Memory B cell (primary cell): ENCODE measurements at places on chromosomes 6 and 20.

GRCh38 chr6:21914121-21914973 is 320.8 kb downstream of the SOX4 start:
- DNase-seq, result no peak

GRCh38 chr20:58330687-58331086 is 21.2 kb downstream of the RAB22A start:
- no peak for DNase-seq

DNA sequence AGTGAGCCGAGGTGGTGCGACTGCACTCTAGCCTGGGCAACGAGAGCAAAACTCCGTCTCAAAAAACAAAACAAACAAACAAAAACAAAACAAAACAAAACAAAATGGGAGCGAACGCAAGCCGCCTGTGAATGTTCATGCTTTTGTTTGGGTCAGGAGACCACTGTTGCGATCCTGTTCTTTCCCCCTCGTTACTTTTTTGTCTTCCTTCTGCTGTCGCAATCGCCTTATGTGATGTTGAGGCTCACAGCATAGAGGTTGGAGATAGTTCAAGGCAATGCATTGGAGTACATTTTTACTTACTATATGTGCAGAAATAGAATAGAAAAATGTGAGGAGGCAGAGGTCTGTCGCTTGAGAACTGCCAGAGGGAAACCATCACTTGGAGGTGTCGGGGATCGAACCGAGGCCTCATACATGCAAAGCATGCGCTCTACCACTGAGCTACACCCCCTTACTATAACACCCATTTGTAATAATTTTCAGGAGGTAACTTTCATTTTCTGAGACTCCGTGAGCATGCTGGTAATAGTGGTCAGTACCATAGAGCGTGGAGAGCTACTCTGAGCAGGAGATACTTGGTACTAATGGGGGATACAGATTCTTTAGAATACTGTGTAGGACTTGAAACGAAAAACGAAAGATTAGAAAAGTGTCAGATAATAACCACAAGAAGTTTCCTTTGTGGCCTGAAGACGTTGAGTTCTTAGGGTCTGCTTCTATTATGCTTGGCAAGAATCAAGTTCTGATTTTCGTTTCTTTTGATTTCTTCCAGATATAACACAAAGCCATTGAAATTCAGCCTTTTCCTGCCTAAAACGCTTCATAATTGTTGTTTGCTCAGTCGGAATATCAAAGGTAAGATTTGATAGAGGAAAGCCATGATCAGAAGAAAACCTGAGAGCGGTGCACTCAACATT is 121.1 kb downstream of the TRIM27 start:
- DNase-seq, result no peak

- no peak for DNase-seq
Measured at GRCh38 chr6:165649166-165650137, 13.6 kb downstream of the PDE10A start.

- no peak for DNase-seq
Measured at GRCh38 chr6:66184091-66184490, 477.1 kb upstream of the EYS start.

GRCh38 chr6:3620389-3620788 is 131.1 kb downstream of the PXDC1 start:
- no peak for DNase-seq

- DNase-seq, result no peak
Measured at GRCh38 chr20:17657079-17657825, 24.8 kb downstream of the RRBP1 start.

DNA sequence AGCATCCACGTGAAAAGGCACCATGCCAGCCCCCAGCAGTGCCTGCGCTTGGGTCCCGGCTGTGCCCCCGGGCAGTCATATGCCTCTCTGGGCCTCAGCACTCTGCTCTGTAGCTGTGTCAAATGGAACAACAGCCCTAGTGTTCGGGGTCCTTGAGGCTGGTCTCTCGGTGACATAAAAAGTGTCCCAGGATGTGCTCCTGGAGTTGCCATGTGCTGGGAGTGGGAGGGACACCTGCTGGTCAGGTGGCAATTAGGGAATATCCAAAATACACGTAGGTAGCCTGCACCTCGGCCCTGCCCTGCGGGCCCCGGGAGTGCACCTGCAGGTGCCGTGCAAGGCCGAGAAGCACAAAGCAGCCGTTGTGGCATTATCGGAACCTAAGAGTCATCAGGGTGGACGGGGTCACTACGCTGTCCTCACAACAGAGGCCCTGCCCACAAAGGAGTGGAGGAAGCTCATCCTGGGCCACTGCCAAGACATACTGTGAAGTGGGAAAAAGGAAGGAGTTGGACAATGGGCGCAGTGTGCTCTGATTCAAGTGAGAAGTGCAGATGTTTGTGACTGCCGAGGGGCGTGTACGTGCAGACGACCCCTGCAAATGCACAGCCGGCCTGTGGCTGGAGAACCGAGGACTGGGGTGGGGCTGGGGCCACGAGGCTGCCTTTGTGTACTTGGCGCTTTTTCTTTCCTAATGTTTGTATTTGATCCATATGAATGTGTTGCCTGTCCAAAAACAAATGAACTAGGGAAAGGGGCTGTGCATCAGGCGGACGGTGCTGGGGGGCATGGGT is 24.6 kb downstream of the SLCO4A1 start:
- DNase-seq, result no peak

DNA sequence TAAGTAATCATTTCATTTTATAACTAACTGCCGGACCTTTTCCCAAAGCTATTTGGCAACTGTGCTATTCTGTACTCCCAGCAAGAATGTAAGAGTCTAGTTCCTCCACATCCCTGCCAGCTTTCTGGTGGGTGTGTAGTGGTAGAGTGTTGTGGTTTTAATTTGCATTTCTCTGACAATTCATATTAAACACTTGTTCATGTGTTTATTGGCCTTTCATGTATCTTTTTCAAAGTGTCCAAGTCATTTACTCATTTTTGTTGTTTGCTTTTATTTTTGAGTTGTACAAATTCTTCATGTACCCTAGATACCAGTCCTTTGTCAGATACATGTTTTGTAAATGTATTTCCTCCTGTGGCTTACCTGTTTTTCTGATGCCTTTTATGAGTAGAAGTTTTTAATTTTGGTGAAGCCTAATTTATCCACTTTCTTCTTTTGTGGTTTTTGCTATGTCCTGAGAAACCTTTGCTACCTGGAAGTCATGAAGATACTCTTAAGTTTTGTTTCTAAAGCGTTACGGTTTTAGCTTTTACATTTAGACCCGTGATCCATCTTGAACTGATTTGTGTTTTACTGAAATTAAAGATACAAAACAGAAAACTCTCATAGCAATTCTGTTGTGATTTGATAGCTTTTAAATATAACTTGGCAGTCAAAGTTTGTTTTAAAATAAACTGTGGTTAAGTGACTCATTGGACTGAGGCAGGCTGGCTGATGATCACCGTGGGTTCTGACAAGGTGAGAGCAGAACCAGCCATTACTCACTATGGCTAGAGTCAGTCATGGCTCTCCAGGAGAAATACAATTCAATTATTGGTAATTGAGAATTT is 8.0 kb downstream of the MYLIP start:
- no peak for DNase-seq

DNA sequence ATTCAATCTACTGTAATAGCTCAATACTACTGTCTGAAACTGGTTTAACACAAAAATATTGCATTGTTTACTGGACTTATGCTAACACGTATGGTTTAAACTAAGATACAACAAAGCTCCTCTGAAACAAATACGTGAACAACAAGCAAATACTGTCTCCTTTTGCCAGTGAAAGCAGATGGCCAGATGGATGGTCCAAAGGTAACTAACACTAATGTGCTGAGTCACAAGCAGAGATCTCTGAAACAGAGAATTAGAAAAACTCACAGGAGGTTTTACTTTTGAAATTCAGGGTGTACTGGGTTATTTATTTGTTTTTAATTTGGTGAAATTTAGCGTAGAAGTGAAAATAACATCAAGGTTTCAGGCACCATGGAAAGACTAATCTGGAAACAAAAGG is 124.3 kb upstream of the SOX4 start:
- no peak for DNase-seq

GRCh38 chr6:166636191-166636933 is 9.3 kb upstream of the RPS6KA2 start:
- no peak for DNase-seq

- DNase-seq, result peak; percentile 34
Measured at GRCh38 chr20:4726710-4727397, 5.1 kb downstream of the PRND start.

GRCh38 chr6:52787917-52788316 is 15.7 kb downstream of the GSTA1 start:
- no peak for DNase-seq

- no peak for DNase-seq
Measured at GRCh38 chr6:30483677-30484279, 5.5 kb upstream of the HLA-E start.

DNA sequence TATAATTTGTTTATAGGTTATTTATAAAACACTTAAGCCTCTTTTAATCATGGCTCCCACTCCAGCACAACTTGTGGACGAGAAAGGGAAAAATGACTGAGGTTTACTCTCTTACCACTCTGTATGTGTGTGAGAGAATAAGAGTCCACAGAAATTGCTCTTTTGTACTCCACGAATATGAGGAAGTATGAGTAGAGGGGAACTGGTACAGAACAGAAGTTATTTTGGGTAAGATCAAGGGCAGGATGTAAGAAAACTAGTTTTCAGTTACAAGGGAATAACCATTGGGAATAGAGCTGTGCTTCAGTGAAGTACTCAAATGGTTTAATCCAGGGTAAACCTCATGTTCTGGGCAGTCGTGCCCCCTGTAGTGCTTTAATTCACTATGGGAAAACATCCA is 72.6 kb downstream of the REV3L start:
- DNase-seq, result no peak

DNA sequence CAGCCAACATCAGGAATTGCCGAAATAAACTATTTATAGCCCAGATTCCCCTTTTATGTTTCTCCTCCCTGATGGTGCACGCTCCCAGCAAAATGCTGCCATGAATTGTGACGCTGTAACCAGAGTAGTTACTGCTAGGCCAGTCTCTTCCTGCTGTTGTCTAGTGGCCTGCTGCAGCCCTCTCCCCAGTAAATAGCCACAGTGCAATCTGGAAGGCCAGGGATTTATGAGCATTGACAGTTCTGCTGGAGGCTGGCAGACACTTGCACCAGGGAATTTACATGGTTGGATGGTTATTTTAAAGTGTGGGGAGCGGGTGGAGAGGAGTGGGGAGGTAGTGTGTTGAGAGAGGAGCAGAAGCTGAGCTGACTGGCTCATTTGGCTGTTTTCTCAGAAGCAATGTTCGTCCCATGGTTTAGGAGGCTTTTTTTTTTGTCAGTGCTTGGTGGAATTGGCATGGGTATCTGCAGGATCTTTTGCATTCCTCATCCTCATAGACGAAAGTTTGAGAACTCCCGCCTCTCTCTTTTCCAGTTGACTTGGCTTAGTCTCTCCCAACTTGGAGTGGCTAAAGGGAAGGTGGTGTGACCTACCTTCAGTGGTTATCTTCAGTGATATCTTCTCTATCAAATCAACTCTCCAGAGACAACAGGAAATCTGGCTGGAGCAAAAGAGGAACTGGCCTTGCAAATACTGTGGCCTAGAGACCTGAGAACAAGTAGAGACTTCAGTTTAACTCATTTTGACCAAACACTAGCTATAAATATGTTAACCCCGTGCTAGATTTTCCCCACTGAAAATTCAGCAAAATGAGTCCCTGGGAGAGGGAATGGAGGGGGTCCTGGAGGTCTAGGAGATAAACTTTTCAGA is 99.3 kb upstream of the VSTM2L start:
- peak; percentile 18 for DNase-seq

- no peak for DNase-seq
Measured at GRCh38 chr20:22768266-22769178, 184.2 kb upstream of the FOXA2 start.

DNA sequence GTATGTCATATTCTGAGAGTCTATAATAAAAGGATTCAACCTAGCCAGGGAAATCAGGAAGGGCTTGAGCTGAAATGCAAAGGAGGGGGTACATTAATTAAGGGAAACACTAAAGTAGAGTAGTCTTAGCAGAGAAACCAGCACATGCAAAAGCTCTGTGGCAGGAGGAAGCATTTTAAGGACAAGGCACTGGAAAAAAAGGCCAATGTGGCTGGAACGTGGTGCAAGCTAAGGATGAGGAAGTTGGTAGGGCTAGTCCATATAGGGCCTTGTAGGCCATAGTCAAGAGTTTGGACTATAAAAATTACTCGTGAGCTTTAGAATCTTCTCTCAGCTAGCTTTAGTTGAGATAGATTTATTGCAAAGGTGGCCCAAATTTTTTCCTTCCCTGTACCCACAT is 75.2 kb upstream of the TOP1 start:
- no peak for DNase-seq

GRCh38 chr6:135568379-135568778 is 70.8 kb upstream of the AHI1 start:
- DNase-seq, result no peak

DNA sequence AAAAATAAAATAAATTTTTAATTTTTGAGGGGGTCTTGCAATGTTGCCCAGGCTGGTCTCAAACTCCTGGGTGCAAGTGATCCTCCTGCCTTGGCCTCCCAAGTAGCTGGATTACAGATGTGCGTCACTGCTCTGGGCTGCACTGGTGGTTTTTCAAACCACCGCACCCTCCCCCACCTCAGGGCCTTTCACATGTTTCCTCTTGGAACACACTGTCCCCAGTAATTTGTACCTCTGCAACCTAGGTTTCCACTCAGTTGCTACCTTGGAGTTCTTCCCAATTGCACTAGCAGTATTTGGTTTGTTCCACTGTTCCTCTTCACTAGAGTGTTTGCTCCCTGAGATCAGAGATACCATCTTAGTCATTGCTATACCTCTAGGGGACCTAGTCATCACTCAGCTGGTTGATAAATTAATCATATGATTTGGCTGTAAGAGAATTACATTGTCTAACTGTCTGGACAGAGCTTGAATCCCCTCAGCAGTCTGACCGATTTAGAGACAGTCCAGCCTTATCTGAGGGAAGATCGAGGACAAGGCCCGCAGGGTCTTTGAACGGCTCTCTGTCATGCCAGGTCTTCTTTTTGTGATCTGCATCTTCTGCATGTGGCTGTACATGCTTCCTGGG is 32.0 kb downstream of the CEP43 start:
- DNase-seq, result no peak

DNA sequence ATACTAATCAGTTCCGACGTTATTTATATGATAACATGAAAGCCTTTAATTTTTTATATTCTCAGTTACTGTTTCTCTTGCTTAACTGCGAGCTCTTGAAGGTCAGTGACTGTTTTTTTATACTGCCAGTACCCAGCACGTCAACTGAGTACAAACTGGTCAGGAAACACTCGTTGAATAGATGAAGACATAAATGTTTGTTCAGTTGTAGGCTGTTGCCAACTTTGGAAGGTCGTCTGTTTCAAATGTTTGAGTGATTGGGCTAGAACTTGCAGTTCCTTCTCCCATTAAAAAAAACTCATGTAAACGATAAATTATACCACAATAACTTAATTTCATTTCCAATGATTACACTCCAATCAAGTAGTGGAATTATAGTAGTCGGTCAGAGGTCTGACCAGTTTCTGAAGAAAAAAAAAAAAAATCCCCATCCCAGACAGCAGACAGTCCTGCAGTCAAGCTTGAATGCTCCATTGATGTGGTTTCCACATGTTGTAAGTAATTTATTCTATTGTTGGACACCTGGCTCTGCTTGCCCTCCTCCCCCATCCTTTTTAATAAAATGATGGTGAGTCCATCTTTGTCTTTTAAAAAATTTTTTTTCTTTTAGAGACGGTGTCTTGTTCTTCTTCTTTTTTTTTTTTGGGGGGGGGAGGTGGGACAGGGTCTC is 81.1 kb downstream of the SASH1 start:
- DNase-seq, result no peak
